ENCODE measurements at places on chromosomes 7 and 10.

- DNase-seq: no peak
Observed at GRCh38 chr7:90574820-90575187, 21.3 kb upstream of the CDK14 start.

- no peak for DNase-seq
Observed at GRCh38 chr10:47409171-47409865, 25.2 kb upstream of the ZNF488 start.

DNA sequence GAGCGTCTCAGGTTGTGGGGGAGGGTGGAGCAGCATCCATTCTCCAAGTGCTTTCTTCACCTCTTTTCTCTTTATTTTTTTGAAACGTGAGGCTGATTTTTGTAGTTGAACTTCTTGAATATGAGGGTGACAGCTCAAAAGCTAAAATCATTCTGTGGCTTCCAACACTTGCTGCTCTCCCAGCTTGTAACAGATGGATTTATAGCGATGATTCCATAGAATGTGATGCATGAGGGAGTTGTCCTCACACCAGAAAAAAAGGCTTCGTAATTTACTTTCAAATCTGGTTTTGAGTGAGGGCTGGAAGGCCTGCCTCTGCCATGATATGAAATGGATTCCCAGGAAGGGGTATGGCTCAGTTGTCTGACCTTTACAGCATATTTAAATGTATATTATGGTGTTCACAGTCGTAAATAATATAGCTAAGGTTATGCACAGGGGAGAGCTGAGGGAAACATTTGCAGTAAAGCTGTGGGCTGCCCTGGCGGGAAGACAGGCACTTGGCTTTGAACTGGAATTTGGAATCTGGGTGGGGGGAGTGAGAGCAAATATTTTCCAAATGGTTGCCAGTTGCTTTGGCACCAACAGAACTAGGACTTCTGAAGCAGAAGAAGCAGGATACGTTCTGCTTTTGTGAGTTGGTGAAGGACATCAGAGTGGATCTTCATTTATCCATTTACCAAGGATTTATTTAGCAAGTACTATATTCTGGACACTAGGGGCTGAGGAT, 166.7 kb downstream of the SORCS3 start:
- no peak for DNase-seq

GRCh38 chr10:13597909-13598308, 11.1 kb downstream of the PRPF18 start:
- no peak for DNase-seq

DNA sequence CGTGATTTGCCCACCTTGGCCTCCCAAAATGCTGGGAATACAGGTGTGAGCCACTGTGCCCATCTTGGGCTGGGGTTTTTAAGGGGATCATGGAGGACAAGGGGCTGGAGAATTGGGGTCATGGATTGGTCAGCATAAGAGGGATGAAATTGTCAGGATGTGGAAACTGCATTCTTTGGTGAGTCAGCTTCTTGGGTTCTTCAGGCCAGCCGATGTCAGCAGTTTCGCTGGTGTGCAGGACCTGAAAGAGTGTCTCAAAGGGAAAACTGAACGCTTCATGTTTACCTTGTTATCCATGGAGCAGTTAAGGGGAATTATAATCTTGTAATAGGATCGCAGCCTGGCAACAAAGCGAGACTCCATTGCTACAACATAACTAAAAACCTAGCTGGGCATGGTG, 13.0 kb downstream of the GALNT17 start:
- DNase-seq: no peak

DNA sequence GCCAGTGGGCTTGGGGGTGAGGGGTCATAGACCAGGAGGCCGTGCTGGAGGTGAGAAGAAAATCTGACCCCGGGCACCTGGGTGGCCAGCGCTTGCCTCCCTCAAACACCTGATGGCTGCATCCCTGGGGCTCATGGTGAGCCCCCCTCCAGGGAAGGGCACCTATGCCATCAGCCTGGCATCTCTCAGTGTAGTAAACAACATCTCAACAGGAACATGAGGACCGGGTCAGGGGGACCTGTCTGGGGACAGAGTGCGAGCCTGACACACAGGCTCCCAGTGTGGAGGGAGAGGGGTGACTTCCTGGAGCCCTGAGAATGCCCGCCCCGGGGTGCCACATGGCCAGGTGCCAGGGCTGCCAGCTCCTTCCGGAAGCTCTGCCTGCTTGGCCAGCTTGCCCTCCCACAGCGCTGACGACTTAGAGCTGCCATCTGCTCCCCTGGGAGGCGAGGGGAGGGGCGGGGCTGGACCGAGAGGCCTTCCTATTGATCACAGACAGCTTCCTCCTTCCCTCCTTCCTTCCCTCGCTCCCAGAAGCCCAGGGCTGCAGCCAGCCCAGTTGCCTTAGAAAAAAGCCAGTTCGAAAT, 12.3 kb downstream of the STX1A start:
- DNase-seq: no peak

- no peak for DNase-seq
Observed at GRCh38 chr10:123742751-123743440, 76.7 kb downstream of the GPR26 start.

DNA sequence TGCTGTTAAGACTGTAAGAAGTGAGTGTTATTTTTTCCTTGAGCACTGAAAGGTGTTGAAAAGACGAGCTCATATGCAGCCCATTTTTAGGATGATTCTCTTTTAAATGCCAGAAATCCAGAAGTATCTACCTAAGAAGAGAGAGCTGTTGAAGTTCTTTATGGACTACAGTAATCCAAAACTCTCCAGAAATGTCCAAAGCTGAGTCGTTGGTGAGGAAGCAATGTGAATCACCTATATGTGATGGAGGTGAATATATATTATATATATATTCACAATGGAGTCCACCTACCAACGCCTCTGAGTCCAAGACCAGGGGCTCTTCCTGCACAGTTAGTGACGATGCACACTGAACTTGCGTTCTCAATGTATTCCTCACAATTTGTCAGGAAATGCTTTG, 252.7 kb upstream of the PITRM1 start:
- DNase-seq: no peak

GRCh38 chr7:149209518-149210269, 14.3 kb downstream of the ZNF282 start:
- DNase-seq: no peak

- DNase-seq: no peak
Observed at GRCh38 chr10:117360994-117361667, 14.1 kb downstream of the PDZD8 start.

DNA sequence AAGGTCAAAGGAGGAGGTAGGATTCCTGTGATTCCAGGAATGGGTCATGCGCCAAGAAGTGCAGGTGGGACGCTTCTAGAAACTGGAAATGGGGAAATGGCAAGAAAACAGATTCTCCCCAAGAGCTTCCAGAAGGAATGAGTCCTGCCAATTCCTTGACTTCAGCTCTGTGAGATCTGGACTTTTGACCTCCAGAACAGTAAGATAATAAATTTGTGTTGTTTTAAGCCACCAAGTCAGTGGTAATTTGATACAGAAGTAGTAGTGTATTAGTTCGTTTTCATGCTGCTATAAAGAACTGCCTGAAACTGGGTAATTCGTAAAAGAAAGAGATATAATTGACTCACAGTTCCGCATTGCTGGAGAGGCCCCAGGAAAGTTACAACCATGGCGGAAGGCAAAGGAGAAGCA, 178.6 kb upstream of the GALNT17 start:
- peak; percentile 69 for DNase-seq

GRCh38 chr10:93363891-93364648, 118.1 kb downstream of the MYOF start:
- no peak for DNase-seq

GRCh38 chr7:122790591-122790990, 87.9 kb upstream of the RNF148 start:
- DNase-seq: no peak

GRCh38 chr10:78028438-78029268, 662 bp downstream of the POLR3A start:
- peak; percentile 33 for DNase-seq

DNA sequence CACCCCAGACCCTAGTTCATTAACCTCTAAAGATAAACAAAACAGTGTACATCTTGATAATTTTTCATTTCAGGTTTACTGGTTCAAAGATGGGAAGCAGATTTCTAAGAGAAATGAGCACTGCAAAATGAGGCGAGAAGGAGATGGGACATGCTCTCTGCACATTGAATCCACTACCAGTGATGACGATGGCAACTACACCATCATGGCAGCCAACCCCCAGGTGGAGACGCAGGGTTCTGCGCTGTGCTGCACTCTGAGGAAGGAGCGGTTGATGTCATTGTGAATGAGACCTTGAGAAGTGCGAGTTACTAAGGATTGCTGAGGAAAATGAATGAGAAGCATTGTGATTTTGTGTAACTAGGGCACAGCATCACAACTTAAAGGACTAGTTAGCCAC, 37.6 kb downstream of the ATOH7 start:
- no peak for DNase-seq

GRCh38 chr10:86299562-86299961, 67.0 kb downstream of the GRID1 start:
- no peak for DNase-seq

GRCh38 chr10:104323760-104324201, 14.5 kb downstream of the ITPRIP start:
- DNase-seq: no peak

DNA sequence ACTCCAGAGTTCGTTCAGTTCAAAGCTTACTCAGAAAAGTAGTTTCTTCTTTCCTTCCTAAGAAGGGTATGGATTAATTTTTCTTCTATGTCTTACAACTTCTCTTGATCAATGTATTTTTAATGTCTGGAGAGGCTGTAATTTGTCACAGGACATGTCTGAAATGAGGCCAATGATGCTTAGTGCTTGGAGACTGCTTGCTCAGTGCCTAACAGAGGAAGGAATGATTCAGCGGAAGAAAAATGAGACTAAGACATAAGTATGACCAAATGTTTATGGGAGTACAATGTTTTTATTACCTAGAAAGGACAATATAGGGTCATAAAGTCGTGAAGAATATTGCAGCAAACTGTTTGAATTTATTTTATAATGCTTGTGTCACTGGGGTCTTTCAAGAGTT, 43.3 kb downstream of the GPR37 start:
- DNase-seq: no peak

DNA sequence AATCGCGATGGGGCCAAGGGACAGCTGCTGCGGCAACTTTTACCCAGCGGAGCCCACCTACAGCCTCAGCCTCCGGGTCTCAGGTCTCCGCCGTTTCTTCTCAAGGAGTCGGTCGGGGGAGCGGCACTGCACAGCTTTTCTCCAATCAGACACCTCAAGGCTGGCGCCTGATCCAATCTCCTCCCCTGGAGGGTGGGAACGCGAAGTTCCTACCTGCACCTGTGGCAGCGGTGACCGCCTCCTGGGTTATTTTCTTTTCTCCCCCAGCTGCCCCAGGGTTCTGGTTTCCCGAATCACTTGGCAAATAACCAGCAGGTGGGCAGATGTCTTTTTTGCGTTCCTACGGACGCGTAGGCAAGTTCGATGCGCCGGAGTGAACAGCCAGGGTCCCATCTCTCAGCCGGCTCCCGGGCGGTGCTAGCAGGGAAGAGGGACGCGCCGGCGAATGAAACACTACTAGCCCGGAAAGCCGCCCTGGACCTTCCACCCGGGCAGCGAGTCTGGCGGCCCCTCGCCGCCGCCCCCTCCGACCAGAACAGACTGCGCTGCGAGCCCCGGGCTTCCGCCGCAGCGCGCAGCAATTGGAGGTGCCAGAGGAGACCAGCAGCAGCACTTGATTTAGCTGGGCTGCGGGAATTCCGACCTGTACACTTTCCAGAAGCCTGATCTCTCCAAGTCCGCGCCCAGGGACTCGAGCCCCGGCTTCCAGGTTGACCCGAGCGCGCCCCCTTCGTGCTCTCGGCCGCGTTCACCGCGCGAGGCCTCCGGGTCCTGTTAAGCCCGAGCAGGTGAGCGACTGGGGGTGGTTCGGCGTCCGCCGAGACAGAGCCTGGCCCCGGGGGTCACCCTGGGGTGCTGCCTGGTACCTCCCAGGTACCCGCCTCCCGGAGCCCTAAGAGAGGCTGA, at the start of gene PRR15:
PRR15 (plus strand) TSS at position 246 of the 906 bp plus-strand sequence. CDS start 2,495 bp downstream, outside the sequence.
- peak; percentile 97 for DNase-seq

GRCh38 chr7:140416560-140416959, 12.7 kb downstream of the RAB19 start:
- no peak for DNase-seq

- DNase-seq: no peak
Observed at GRCh38 chr10:60426425-60426824, 36.8 kb upstream of the ANK3 start.

GRCh38 chr7:69109879-69110278, 488.4 kb upstream of the AUTS2 start:
- DNase-seq: no peak

DNA sequence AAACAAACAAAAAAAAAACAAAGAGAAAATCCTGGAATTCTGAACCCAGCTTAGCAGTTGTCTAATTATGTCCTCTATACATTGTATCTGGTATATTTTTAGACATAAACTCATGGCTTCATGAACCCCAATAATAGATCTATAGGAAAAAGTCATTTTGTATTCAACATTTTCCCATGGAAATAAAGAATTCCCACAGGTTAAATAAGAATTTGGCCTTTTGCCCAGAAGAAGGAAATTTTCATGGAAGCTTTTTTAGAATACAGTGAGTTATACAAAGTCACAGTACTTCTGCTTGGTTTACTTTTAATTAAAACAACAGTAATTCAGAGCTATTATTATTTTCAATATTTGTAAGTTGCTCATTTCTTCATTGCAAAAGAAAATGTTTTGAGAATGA, 2.1 kb upstream of the PRKG1 start:
- DNase-seq: no peak

DNA sequence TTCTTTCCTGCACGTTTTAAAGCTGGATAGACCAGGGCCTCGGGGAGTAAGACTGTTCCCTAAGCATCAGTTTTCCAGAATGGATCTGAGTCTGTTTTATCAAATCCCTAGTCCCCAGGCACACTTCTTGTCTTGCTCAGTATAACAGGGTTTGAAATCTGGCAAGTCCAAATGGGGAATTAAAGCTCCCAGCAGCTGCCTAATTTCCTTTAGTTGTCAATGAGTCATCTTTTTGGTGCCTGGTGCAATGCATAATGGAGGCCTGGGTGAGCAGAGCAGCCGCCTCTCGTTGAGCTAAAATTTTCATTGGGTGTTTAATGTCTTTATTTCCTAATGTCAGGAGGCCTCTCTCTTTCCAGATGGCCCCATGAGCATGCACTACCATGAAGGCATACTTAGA, 87.9 kb downstream of the STRA8 start:
- DNase-seq: no peak

- no peak for DNase-seq
Observed at GRCh38 chr10:79139124-79139835, 70.5 kb downstream of the ZMIZ1 start.

DNA sequence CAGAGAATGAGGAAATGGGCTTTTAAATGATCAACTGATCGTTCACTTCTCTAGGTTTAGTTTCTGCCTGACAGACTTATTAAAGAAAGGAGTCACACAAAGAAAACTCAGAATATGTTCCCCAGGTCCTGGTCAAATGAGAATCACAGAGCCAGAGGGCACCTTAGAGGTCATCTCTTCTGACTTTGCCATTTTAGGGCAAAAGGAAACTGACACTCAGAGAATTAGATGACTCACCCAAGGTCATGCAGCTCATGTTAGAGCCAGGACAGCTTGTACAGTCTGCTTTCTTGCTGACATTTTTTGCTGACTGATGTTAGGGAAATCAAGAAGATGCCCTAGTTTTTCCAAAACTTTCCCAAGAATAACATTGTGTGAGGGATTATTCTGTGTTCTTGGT, 312.7 kb upstream of the SP8 start:
- no peak for DNase-seq
